ENCODE measurements at places on chromosomes 6 and 20. TPM values are rescaled to one million over a fixed set of nuclear protein-coding genes. Genes with fewer than 3 reads are reported as not detected.

FKBP1A gene
- 83.2 TPM for total RNA-seq

CPNE5 gene
- total RNA-seq, result 12.6 TPM

DNA sequence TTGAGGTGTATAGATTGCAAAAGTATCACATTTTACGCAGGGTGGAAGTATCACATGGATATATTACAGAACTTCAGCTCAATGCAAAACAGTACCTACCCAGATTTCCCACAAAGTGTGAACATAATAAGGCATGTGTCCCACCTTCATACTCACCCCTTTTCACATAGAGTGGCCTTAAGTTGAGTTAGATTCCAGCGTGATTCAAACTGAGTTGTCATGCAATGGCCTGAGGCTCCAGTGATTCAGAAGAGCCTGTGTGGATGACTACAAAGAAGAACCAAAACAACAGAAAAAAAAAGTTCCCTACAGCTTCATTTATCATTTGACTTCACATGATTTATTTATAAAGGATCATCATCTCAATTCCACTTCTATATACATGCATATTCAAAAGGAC lies 309.7 kb downstream of the SLC35F1 start:
- DNase-seq, result no peak

DNA sequence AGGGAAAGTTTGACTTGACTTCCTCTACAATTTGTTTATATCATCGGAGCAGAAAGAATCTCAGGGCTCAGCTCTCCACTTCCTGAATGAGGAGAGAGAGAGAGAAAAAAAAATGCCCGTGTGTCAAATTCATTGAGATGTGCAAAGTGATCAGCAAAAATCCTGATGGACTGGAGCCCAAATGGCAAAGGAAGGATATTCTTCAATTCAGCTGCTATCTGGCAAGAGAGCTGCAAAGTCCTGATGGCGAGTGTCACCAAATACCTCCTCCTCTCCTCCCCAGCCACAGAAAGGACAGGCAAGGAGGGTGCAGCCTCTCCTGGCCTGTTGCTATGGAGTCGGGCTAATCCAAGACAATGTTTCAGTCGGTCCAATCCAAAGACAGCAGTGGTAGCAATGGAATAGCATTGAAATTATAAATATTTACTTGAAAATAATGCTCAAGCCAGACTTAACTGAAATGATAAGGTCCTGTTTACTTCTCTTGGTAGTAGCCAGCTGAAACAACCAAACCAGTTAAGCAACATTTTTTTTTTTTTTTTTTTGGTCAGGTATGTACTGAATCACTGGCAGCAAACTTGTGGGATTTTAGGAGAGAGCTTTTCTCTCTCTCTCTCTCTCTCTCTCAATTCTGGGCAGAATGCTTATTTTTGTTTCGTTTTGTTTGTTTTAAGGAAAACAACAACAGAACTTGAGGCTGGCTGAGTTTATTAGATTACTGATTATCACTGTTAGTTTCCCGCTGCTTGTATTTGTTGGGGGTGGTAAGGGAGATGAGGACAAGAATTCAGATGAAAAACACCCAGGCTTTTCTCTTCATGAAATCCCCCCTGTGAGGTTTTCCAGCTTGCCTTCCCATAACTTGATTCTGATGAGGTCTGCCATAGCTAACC lies 204.2 kb downstream of the BCAS1 start:
- DNase-seq, result no peak

DNA sequence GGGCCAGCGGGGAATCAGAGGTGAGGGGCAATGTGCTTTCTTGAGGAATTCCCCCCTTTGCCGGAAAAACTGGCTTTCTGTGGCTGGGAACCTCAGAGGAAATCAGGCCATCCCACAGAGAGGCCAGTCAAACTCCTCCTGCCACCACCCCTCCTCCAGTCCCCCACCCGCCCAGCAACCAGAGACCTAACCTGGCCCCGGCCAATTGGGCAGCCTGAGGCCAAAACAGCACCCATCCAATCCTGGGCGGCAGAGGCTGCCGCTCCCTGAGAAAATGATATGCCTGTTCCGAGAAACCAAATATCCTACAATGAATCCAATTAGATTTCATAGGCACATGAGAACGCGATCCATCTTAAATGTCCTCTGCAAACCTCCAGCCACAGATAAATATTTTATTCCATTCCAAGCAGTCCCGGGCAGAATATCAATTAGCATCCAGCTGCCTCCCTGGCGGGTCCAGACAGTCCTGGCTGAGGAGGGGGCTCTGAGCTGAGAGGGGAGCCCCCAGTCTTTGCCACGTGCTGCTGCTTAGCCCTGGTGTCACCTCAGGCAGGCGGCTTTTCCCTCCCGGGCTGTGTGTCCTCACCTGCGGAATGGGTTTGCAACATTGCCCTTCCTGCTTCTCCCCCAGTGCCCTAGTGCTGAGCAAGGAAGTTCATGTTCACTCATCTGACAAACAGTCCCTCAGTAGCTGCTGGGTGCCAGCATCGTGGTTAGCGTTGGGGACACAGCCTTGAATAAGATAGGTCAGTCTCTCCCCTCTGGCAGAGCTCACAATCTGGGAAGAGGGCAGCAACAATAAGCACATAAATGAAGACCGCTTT lies 95.0 kb downstream of the DLGAP4 start:
- DNase-seq, result no peak

DNA sequence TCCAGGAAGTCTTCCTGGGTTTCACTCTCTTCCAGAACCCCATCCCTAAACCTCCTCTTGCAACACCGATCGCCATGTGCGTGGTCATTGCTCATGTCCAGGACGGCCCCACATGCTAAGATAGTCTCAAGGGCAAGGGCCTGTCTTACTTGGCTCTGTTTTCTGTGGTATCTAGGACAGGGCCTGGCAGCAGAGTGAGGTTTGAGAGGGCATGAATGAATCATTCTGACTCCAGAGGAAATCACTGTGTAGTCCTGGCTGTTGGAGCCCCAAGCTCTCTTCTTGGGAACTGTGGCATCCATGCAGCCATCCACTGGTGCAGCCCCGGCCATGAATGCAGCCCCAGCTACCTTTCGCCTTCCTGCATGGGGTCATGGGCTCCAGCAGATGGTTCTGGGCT lies 12.4 kb downstream of the SIRPA start:
- DNase-seq, result no peak
